Astrocyte (in vitro differentiated cells and primary cell): ENCODE measurements at places on chromosomes 3 and 15.
A peak's percentile ranks its signal among the peaks of the same experiment; 100 is the strongest.

GRCh38 chr3:117887901-117888300 lies 1146.7 kb downstream of the IGSF11 start:
- no peak overlapping the region for H3K27ac ChIP-seq
- no peaks in the 10 kb centered on the region for H3K4me1 ChIP-seq
- no peak overlapping the region for H3K4me3 ChIP-seq
- DNase-seq: peak; percentile 40
- H3K27me3 ChIP-seq: no peaks in the 10 kb centered on the region

DNA sequence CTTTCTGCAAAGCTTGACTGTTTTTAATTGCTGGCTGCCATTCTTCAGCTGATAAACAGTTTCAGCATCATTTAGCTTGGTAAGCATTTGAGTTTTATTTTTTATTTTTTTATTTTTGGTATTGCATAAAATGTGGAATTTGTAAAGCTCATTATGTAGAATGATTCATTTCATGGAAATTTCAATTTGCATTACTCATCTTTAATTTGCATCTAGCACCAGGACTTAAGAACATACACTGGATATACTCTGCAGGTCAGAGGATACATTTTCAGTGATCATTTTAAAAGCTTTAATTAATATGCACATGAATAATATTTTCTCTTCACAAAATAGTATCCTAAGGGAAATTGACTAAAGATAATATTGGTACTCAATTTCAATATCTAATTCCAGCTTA lies 732.4 kb upstream of the BCHE start:
- no peak for DNase-seq
- H3K27me3 ChIP-seq: no peaks in the 10 kb centered on the region
- no peaks in the 10 kb centered on the region for H3K36me3 ChIP-seq
- no peak overlapping the region for H3K27ac ChIP-seq
- H3K4me3 ChIP-seq: no peak overlapping the region

GRCh38 chr3:50251220-50251619 lies 15.2 kb downstream of the GNAI2 start:
- H3K4me1 ChIP-seq: peaks cover 70% of the 10 kb centered on the region
- no peaks in the 10 kb centered on the region for H3K27me3 ChIP-seq
- peaks cover 10% of the 10 kb centered on the region for H3K36me3 ChIP-seq
- H3K27ac ChIP-seq: peak overlapping the region; percentile 38

GRCh38 chr3:133927540-133928066 lies 31.9 kb upstream of the RAB6B start:
- no peaks in the 10 kb centered on the region for H3K27me3 ChIP-seq
- H3K4me3 ChIP-seq: peak overlapping the region; percentile 62
- no peak overlapping the region for H3K27ac ChIP-seq
- no peaks in the 10 kb centered on the region for H3K36me3 ChIP-seq

- no peaks in the 10 kb centered on the region for H3K27me3 ChIP-seq
- no peaks in the 10 kb centered on the region for H3K4me1 ChIP-seq
- no peak overlapping the region for H3K4me3 ChIP-seq
- no peaks in the 10 kb centered on the region for H3K36me3 ChIP-seq
- no peak for DNase-seq
Measured at GRCh38 chr3:154568064-154568463, 138.1 kb upstream of the GPR149 start.

- H3K4me1 ChIP-seq: peaks cover 41% of the 10 kb centered on the region
- no peaks in the 10 kb centered on the region for H3K36me3 ChIP-seq
- no peaks in the 10 kb centered on the region for H3K27me3 ChIP-seq
- H3K27ac ChIP-seq: peak overlapping the region; percentile 92
- peak; percentile 79 for DNase-seq
Measured at GRCh38 chr3:42063888-42064287, 27.3 kb upstream of the TRAK1 start.

GRCh38 chr15:51621936-51622603 lies 501 bp downstream of the DMXL2 start:
- no peaks in the 10 kb centered on the region for H3K36me3 ChIP-seq
- H3K27ac ChIP-seq: peak overlapping the region; percentile 74
- DNase-seq: peak; percentile 61
- H3K4me3 ChIP-seq: peak overlapping the region; percentile 91
- peaks cover 7% of the 10 kb centered on the region for H3K4me1 ChIP-seq
- peaks cover 5% of the 10 kb centered on the region for H3K27me3 ChIP-seq

DNA sequence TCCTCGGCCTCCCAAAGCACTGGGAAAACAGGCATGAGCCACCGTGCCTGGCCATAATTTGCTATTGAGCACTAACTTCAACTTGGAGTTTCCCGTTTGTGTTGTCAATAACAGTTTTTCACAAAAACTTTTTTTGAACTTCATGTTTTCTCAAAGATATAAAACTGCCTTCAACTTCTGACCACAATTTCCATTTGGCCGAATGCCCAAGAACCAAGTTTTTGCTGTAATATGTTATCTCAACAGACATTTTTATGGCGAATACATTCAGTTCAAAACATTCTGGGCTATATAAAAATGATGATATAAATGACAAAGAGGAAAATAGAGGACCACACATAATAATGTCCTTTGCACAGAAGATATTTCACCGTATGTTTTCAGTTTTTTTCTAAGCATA lies 56.4 kb downstream of the NEDD4 start:
- no peaks in the 10 kb centered on the region for H3K4me1 ChIP-seq
- H3K27ac ChIP-seq: no peak overlapping the region
- H3K36me3 ChIP-seq: no peaks in the 10 kb centered on the region
- no peaks in the 10 kb centered on the region for H3K27me3 ChIP-seq

- no peaks in the 10 kb centered on the region for H3K27me3 ChIP-seq
- H3K4me1 ChIP-seq: no peaks in the 10 kb centered on the region
- DNase-seq: no peak
- H3K36me3 ChIP-seq: no peaks in the 10 kb centered on the region
Measured at GRCh38 chr3:130596484-130596883, 79.5 kb downstream of the COL6A6 start.

- no peak overlapping the region for H3K4me3 ChIP-seq
- H3K36me3 ChIP-seq: no peaks in the 10 kb centered on the region
- no peak for DNase-seq
- peaks cover 40% of the 10 kb centered on the region for H3K4me1 ChIP-seq
Measured at GRCh38 chr15:29141308-29142128, 128.1 kb downstream of the NSMCE3 start.

- H3K27ac ChIP-seq: no peak overlapping the region
- no peaks in the 10 kb centered on the region for H3K27me3 ChIP-seq
- no peaks in the 10 kb centered on the region for H3K36me3 ChIP-seq
- DNase-seq: peak; percentile 22
Measured at GRCh38 chr3:32296251-32297204, 58.0 kb downstream of the CMTM8 start.

- H3K4me3 ChIP-seq: no peak overlapping the region
- no peak for DNase-seq
- H3K27me3 ChIP-seq: no peaks in the 10 kb centered on the region
- H3K27ac ChIP-seq: no peak overlapping the region
Measured at GRCh38 chr3:13405614-13406013, 14.5 kb downstream of the NUP210 start.
